ENCODE measurements at places on chromosomes 2 and 18.
A peak's percentile ranks its signal among the peaks of the same experiment; 100 is the strongest.

DNA sequence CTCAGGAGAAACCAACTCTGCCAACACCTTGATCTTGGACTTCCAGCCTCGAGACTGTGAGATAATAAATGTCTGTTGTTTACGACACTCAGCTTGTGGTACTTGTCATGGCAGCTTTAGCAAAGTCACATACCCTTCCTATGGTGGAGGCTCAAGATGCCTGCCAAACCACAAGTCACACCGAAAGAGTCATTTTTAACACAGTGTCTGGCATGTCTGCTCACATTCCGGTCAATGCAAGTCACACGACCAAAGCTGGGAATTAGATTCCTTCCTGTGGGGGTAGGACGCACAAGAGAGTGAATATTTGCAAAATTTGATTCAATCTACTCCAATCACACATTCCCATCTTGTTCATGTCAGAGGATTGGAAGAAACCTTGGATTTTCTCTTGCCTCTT, 24.6 kb downstream of the KCNE4 start:
- DNase-seq, result peak; percentile 97

DNA sequence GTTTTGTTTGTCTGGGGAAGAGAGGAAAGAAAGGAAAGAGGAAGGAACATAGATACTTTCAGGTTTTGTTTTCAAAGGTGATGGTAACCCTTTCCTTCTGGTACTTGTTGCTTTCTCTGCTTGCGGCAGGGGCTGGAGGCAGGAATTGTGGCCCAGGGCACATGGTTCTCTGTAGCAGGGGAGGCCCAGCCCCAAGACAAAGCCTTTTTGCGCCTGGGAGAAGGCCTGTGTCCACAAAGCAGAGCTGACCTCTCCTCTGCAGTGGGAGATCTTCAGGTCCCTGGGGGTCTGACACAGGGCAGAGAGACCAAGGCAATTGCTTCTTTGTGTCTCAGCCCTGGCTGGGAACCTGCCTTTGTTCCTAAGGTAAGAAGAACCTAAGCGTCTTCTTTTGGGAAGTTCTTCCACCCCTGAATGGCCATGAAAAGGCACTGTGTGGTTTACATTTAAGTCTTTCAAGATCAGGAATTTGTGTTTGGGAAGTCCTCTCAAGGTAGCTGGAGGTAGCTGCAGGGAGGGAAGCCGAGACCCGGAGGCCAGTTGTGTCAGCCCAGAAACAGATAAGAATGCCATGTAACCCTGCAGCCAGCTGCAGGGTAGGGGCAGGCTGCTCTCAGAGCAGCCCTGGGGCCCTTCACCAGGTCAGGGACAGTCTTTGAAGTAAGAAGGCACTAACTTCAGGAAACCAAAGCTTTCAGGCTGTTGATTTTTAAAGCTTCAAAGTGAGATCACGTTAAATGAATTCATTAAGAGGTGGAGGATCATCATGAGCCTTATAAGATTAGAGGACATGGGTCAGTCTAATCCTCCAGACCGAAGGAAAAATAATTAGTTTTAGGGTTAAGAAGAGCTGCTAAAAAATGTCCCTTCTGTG, 119.3 kb downstream of the STPG4 start:
- no peak for DNase-seq

DNA sequence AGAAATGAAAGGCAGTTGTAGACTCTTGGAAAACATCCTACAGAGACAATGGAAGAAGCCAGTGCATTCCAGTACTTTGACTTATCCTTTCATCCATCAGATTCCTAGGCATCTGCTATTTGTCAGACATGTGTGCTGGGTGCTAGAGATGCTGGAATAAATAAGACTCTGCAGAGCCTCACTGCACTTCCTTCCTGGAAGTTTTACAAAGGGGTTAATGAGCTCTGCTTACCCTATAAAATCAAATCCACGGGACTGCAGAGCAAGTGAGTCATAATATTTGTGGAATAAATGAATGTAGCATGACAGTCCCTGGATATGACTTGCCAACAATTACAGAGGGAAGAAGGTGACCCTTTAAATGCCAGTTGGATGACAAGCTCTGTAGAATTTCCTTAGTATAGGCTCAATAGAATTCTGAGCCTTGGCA, 52.7 kb upstream of the NPAS2 start:
- peak; percentile 69 for DNase-seq

DNA sequence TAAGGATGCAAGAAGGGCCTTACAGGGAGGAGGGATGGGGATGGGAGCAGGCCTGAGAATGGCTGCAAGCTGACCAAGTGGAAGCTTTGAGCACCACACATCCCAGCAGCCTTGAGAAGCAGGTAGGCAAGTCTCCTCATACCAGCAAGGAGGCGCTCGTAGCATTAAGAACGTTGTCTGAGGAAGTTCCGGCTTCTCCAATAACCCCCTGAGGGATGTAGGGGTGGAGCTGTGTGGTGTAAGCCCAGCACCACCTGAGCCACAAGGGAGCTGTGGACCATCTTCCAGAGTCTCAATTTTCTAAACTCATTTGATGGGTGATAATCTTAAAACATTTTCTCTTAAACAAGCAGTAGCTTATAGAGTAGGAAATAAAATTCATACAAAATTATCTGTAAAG, 50.6 kb downstream of the ST3GAL5 start:
- DNase-seq, result no peak

DNA sequence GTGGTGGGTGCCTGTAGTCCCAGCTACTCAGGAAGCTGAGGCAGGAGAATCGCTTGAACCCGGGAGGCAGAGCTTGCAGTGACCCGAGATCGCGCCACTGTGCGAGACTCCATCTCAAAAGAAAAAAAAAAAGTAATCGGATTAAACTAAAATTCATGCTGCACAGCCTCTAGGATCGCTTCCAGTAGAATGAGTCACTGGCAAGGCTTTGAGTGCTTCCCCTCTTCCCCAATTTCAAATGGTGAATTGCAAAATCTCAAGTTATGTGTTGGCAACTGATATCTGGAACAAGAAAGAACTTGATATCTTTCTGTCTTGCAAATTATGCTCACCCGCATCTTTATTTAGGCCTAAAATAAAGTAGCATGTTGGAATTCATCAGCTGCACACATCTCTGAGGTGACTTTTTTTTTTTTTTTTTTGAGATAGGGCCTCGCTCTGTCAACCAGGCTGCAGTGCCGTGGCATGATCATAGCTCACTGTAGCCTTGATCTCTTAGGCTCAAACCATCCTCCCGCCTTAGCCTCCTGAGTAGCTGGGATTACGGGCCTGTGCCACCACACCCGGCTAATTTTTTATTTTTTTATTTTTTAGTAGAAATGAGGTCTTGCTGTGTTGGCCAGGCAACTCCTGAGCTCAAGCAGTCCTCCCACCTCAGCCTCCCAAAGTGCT, 12.7 kb downstream of the TTC39C start:
- peak; percentile 92 for DNase-seq

DNA sequence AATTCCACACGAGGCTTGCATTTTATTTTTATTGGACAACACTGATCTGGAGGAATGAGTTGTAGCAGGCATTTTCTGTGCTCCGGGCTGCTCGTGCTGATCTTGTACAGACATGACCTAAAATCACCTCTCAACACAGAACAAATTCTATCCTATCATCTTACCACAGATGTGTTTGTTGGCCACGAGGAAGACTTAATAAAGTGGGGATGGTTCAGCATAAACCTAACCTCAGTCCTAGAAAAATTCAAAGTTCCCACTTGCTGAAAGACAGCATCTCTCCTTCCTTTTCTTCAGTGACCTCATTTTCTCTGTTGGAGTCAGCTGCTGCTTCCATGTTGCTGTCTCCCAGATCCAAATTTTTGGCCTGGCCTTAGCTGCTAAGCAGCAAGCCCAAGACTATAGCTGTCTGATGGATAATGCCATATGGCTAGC, 45.3 kb downstream of the RBKS start:
- no peak for DNase-seq

DNA sequence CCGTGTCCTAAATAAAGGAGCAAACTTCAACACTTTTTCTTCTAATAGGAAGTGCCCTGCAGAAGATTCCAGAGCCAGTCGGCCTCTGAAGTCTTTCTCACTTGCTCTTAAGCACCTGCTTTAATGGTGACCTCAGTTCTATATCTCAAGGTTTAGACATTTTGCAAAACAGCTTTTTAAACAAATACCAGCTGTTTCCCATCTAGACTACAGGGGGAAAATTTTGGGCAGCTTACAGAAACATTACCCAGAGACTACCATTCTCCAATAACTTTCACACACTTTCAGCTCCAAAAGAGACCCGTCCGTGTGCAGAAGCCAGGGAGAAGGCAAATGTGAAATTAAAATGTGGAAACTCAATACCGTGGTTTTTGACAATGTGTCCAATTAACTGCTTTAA, 285.3 kb upstream of the CCDC68 start:
- no peak for DNase-seq

DNA sequence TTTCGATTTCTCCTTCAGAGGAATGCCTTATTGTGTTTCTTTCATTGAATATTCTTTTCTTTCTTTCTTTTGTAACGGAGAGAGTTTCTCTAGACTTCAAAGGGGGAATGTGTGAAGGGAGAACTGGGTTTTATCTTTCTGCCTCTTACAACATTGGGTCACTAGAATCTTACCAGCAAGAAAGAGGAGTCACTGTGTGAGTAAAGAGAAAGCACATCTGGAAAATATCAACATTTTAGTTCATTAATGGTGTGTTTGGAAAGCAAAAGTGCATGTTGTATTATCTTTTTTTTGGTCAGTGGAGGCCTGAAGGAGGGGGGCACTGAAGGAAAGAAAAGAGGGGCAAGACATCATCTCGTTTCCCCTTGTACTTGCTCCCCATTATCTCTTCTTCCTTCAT, 86.6 kb upstream of the THOC1 start:
- peak; percentile 58 for DNase-seq

GRCh38 chr2:34747643-34748042, 1148.5 kb upstream of the FAM98A start:
- DNase-seq, result no peak

DNA sequence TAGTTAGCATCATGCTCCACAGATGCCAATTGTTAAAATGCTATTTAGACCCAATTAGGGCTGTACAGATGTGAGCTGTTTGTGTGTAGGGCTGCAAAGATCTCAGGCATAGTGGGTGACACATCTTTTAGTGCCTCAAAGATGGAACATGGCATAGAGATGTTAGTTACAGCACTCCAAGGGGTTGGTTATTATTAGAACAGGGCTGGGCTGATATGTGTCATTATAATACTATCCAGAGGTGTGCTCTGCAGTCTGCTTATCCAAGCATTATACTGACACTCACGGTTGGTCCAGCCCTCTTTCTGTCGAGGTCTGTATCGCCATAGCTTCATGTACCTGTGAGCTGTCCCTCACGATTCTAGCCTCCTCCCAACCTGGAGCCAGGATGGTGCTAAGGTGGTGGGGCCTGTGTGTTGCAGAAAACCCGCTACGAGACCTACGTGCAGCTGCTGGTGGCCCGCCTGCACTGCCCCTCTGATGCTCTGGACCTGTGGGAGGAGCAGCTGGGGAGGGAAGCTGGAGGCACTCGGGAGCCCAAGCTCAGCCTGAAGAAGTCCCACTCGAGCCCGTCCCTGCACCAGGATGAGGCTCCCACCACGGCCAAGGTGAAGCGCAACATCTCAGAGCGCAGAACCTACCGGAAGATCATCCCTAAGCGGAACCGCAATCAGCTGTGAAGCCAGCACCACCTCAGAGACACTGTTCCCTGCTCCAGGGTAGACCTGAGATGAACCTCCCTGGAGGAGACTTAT, 27.1 kb downstream of the PSD4 start:
- DNase-seq, result no peak

DNA sequence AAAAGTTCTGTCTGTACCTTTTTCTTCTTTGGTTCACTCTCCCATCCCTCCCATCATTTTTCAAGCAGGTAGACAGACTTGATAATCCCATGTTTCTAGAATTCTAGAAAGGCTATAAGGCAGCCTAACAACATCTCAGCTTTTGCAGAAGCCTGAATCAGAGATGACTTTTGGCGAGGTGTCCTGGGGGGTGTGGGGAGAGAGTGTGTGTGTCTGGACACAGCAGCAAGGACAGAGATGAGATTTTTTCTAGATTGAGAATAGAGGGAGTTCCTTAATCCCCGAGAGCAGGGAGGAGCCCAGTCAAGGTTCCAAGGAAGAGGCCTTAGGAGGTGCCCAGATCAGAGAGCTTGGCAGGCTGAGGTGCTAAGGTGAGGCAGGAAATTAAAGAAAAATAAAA, 22.0 kb upstream of the LAPTM4A start:
- no peak for DNase-seq

GRCh38 chr2:107062173-107062572, 176.2 kb upstream of the ST6GAL2 start:
- no peak for DNase-seq

GRCh38 chr2:23549821-23550530, 165.0 kb downstream of the KLHL29 start:
- peak; percentile 26 for DNase-seq

DNA sequence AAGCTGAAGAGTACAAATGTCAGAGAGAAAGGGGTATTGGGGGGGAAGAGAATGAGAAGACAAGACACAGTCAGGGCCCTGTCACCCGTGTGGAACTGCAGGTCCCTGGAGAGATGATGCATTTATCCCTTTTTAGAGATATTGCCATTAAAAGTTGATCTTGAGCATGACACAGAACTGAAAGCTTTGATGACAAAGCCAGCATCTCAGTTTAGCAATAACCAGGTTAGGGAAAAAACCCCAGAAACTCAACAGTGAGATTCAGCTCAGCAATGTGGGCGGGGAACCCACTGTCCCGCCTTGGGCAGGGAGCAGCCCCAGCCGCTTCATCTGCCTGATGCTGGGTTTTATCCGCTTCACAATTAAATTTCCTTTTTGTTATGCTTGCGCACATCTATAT, 181.1 kb downstream of the NEDD4L start:
- no peak for DNase-seq

DNA sequence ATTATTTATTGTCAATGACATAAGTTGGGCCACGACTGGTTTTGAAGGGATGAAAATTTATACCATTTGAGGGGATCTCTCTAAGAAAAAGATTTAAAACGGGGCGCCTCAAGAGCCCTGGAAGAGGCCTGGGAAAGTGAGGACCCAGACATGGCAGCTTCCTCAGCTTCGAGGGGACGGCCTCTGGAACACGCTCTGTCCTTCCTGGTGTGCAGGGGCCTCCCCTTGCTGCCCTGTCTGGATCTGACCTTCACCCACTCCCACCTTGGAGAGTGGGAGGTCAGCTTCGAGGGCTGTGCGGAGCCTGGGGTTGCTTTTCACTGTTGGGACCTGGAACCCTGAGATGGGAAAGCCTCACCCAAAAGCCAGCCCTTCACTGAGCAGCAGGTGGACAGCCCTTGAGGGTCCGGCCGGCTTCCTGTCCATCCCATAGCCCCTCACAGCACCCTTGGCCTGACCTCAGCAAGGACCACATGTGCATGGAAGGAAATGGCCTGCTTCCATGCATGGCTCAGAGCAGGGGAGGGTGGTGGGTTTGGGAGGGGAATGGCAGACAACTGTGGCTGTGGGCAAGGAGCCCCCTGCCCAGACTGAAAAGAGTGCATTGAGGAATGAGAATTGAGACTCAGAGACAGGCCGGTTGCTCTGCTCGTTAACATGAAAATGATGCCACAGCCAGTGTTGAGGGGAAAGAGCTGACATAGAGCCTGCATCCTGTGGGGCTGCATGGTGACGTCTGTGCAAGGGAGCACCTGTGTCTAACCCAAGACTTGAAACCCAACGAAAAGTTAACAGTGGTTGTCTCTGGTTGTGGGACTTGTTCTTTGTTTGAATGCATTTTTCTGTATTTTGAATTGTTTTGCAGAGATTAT, 16.3 kb downstream of the FBLN7 start:
- no peak for DNase-seq

GRCh38 chr2:74515981-74516633, 1.9 kb downstream of the TLX2 start:
- peak; percentile 37 for DNase-seq

GRCh38 chr2:221125691-221126090, 446.4 kb downstream of the EPHA4 start:
- no peak for DNase-seq

Measured in AG10803 (cell line).